Stimulated activated CD8-positive, alpha-beta memory T cell treated with anti-CD3 and anti-CD28 coated beads, Interleukin-4, amount 100 ng/mL, for 1 hour (primary cell): ENCODE measurements at places on chromosomes 5 and 9.

DNA sequence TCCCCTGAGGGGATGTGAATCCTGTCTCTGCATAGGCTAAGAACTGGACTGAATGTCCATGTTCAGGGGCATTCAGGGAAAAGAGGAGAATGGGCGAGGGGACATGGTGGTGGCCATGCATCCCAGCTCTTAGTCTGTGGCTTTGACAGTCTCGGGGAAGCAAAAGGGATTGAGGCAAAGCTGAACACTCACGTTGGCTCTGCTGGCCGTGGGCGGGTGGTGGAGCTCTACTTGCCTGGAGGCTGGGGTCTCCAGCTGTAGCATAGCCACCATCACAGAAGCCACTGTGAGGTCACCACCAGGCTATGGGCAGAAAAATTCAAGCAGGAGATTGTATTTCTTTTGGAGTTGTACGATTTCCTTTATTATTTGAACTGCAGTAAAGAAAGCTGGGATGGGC is 4.1 kb downstream of the GARIN3 start:
- no peak for DNase-seq

DNA sequence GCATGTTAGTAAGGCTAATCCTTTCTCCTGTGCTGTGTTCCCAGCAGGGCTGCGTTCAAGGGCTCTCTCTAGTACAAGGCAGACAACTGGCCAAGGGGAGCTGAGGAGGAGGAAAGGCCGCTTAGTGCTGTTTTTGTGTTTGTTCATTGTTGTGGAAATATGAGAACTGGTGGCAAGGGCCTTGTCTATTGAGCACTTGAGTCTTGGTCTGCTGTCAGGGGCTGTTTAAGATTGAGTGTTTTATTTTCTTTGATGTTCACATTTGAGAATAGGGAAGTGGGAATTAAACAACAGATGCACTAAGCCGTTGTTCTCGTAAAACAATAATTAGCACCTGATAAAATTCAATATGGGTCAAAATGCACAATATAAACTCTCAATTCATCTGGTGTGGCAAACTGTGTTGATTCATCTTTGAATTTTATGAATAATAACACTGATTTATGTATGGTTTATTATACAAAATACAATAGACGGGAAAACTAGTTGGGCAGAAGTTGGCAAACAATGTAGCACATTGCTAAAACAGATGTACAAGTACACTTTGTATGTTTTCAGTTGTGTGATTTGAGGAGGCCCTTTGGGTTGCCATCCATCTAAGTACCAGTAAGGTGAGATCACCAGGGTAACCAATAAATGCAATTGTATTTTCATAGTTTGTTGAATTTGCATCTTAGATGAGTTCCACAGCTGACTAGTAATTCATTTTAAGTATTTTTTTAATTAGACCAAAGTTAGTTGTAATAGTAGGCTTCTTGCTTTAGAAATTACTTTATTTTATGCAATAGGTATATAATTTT is 97.6 kb upstream of the GRHPR start:
- DNase-seq: no peak

DNA sequence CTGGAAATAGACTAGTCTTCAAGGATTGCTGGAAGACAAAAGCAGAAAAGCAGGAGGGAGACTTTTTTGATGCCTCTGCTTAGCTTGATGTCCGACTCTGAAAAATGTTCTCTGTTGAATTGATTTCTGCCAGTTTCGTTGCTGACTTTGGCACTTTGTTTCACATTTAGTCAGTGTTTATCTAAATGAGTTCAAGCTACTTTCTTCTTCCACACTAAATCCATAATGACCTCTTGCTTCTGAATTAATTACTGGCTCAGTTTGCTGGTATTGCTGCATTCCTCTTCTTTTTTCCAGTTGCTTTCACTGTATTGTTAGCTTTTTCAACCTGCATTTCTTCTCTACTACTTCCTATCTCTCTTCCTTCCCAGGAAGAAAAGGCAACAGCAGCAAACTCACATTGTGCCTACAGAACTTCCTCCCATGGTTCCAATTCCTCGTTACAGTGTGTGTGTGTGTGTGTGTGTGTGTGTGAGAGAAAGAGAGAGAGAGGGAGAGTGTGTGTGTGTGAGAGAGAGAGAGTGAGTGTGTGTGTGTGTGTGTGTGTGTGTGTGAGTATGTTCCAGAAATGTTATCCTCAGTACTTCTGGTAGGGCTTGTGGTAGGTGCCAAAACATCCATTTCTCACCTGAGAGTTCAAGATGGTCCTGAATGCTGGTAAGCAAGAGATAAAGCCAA is 234.8 kb downstream of the CSNK1G3 start:
- no peak for DNase-seq

- DNase-seq: no peak
Observed at GRCh38 chr9:20325008-20325407, 297.3 kb downstream of the MLLT3 start.

- DNase-seq: no peak
Observed at GRCh38 chr5:145247745-145248040, 587.4 kb downstream of the PRELID2 start.

DNA sequence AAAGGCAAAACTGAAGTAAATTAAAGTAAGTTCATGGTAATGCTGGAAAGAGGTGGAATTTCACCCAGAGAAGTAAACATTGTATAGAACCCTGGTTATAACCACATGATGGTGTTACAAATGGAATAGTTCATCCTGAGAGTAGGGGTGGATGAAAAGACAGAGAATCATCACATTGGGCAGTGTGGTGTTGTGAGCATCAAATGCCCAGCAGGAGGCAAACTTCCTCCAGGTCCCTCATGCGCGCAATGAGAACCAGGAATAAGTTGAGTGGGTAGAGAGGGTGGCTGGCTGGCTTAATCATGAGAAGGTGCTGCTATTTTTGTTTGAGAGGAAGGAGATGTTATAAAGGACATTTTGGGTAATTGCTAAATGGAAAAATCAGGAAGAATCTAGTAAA is 163.3 kb upstream of the HMHB1 start:
- no peak for DNase-seq
